Stimulated activated CD4-positive, alpha-beta T cell treated with anti-CD3 and anti-CD28 coated beads, TNF-alpha, amount 100 ng/mL, for 4 hours (primary cell): ENCODE measurements at places on chromosomes 6 and 20.

DNA sequence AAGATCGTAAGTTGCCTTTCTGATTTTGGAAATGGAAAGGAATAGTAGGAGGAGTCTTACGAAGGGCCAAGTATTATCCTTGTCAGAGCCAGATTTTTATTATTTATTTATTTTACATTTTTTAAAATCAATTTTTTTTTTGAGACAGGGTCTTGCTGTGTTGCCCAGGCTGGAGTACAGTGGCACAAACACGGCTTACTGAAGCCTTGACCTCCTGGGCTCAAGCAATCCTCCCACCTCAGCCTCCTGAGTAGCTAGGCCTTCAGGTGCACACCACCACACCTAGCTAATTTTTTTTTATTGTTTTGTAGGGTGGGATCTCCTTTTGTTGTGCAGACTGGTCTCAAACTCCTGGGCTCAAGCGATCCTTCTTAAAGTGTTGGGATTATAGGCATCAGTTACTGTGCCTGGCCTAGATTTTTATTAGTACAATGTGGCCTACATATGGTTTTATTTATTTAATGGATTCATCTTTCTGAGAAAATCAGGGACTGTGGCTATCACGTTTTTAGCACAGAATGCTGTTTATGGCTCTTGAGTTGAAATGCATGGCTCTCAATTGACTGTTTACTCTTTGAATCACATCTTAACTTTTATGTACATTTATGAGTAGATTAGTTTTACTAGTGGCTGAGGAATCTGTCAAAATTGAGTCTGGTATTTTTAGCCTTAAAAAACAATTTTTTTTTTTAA is 16.7 kb downstream of the CDC5L start:
- no peak for DNase-seq

DNA sequence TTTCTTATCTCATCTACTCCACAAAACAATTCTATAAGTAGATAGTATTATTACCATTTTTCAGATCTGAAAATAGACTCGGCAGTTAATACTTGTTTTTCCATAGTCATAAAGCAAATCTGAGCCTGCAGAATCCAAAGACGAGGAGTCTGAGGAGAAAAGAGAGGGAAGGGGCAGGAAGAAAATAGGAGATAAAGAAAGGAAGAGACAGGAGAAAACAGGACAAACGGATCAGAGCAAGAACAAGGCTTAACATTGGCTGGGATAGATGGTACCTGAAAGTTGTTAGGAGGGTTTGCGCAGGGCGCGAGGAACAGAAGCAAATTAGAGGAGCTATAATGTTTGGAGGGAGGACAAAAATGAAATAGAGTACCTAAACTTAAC is 639 bp upstream of the PPIL1 start:
- no peak for DNase-seq

DNA sequence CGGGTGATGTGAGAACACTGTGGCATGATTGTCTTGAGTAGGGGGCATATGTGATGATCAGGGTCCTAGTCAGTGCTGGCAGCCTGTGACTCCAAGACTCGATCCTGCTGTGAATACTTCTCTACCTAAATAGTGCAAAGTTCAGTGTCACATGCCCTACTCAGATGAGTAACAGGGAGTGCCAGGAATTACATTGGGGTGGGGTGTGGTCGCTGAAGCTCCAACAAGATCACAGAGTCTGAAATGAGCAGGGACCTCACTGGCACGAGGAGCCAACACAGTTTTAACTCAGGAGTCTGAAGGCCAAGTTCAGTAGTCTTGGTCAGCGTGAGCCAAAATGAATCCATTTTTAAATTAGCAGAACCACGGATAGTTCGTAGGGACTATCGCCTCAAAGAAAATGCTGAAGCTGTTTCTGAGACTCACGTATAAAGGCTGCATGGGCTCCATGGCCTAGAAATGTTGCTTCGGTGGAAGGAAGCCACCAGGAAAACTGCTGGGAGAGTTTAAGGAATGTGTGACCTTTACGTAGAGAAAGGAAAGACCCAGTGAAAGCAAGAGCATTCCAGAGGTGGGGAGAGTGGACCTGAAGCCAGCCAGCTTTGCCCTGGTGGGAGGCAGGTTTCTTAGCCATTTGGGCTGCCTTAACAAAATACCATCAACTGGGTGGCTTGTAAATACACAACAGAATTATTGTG is 72.2 kb downstream of the RPP40 start:
- DNase-seq: no peak

DNA sequence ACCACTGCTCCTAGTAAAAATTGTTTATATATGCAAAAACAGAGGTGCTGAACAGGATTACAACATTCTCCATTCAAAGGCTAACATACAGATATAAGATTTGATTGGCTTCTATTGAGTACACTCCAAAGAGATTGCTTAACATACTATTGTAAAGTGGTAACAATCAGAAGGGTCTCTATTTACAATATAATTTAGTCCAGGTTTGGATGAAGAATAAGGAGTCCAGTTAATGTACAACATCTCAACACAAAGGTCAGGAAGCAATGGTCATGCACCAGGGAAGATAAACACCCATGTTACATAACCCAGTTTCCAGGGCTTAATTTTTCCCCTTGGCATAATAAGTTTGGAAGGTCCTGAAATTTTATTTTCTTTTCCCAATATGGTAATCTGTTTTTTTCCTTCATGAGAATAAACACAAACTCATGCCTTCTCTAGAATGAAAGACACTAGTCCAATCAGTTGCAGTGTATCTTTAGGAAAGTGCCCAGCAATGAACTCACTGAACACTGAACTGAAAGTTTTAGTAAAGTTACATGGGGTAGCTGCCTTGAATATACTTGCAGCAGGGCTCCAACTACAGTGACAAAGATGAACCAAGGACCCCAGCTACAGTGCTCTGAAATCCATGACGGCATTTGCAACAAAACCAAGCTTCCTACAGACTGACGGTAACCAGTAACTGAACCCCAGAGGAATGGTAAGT is 255.3 kb upstream of the GJE1 start:
- no peak for DNase-seq

- no peak for DNase-seq
These were observed 140.7 kb downstream of the UBE3D start for GRCh38 chr6:82924799-82925535.

DNA sequence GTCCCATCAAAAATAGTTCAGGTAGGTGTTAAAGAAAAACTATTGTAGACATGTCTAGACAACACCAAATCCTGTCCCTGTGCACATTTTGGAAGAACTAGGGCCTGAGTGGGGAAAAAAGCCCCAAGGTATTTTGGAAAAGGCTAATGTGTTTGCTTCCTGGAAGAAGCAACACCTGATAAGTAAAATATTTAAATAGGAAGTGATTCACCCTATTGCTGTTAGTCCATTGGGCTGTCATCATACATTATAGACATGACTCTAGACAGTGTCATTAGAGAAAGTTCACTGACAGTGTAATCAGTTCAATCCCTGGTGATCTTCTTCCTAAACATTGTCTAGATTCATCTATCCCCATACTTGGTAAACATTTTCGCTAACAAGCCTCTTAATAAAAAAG is 465.3 kb downstream of the CBLN4 start:
- DNase-seq: no peak

DNA sequence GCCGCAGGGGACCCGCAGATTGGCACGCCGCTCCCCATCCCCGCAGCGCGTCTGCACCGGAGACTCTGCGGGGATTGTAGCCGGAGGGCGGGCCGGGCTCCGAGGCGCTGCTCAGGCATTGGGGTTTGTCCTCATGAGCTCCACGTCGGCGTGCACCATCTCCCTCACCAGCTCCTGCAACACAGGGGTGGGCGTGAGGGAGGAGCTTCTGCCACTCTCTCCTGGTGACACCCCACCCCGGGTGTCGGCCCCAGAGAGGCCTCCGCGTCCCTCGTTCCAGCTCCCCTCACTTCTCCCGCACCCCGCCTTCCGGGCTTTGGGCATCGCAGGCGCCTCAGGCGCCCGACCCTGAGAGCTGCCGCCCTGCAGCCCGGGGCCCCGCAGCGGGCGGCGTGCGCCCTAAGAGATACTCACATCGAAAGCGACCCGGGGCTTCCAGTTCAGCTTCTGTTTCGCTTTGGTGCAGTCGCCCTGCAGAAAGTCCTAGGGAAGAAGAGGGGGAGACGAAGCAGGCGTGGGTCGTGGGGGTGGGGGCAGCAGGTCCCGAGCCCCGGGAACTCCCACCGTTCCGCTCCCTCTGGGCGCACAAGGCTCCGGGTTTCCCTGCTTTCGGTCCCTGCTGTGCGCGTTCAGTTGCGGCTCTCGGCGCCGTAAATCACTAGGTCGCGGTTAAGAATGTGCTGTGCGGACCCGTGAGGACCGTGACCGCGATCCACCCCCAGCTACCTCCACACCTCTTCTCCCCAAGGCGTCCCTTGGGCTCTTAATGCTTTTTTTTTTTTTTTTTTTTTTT is 14.5 kb downstream of the FOXC1 start:
- DNase-seq: no peak

- no peak for DNase-seq
These were observed 428.4 kb upstream of the CHD6 start for GRCh38 chr20:42046371-42047085.

- no peak for DNase-seq
These were observed 151.7 kb upstream of the DST start for GRCh38 chr6:56794421-56794820.

DNA sequence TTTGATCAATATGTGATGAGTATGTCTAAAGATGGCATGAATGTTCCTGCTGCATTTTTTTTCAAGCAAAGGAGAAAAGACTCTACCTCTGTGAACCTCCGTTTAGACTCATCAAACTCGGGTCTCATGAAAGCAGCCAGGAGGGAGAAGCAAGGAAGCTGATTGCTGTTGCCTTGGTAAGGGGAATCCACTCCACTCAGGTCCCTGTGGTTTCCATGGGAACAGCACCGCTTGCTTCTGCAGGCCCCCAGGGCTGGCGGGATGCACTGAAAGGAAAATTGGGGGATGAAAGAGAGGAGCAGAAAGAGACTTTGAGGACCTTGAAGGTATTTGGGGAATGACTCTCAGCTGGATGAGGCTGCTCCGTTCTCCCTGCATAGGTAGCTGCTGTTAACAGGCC is 249.6 kb upstream of the RIN2 start:
- no peak for DNase-seq

GRCh38 chr20:58553841-58554240 is 38.6 kb upstream of the APCDD1L start:
- DNase-seq: no peak

GRCh38 chr6:4880363-4880762 is 104.2 kb downstream of the CDYL start:
- no peak for DNase-seq

DNA sequence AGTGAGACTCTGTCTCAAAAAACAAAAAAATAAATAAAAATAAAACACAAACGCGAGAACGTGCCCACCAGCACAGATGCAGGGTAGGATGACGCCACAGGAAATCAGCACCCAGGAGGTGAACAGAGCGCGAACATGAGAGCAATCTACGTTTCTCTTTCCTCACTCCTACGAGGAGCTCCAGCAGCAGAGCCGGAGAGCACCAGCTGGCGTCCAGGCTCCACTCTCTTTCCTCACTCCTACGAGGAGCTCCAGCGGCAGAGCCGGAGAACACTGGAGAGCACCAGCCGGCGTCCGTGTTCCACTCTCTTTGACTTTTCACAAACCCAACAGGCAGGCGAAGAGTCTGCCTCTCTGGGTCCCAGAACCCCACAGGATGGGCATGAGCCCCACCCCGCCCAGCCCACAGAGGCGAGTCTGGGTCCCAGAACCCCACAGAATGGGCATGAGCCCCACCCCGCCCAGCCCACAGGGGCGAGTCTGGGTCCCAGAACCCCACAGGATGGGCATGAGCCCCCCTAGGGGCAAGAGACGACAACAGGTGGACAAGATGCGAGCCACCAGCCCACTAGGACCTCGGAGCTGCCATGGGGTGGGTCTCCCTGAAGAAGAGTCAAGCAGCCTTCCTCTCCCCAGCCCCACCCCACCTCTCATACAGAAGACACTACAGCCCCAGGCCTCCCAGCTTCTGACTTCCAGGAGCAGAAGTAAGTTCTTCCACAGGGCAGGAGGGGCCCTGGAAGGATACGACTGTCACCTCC is 20.2 kb downstream of the ZBTB46 start:
- DNase-seq: no peak

DNA sequence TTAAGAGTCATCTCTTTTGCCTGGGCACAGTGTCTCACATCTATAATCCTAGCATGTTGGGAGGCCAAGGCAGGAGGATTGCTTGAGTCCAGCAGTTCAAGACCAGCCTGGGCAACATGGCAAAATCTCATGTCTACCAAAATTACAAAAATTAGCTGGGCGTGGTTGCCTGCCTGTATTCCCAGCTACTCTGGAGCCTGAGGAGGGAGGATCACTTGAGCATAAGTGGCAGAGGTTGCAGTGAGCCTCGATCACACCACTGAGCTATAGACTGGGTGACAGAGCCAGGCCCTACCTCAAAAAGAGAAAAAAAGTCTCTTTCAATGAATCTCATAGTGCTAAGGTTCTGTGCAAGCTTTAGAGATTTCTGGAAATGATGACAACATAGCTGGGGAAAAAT is 1.5 kb downstream of the HLA-DRB1 start:
- DNase-seq: no peak

GRCh38 chr20:37295595-37295994 is 6.1 kb downstream of the MANBAL start:
- DNase-seq: no peak

DNA sequence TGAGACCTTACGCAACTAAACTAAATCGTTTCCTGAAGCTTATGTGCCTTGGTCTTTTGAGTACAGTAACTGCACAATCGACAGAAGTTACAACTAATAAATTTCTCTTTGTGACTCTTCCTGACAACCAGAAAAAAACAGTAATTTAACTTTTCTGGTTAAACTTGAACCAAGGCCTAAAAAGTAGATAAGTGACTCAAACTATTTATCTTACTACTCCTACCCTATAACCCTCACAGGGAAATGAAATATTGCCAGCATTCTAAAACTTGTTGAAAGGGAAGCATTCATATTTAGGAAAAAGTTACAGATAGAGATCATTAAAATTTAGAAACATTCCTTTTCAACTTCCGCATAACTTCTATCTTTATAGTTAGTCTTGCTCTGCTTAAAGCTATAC is 1034.4 kb downstream of the EYS start:
- no peak for DNase-seq

- no peak for DNase-seq
These were observed 8.4 kb upstream of the ACSS1 start for GRCh38 chr20:25066386-25066785.
